ENCODE measurements at places on chromosomes 3 and 15.

GRCh38 chr15:72486144-72486543, 12.0 kb downstream of the ARIH1 start:
- no peak for DNase-seq

- DNase-seq = no peak
Observed at GRCh38 chr15:66098022-66098363, 155.6 kb downstream of the MEGF11 start.

GRCh38 chr3:36892457-36893136, 52.3 kb downstream of the TRANK1 start:
- DNase-seq = no peak

GRCh38 chr15:70427167-70428120, 329.7 kb upstream of the TLE3 start:
- no peak for DNase-seq

GRCh38 chr15:89002830-89003229, 85.4 kb upstream of the ABHD2 start:
- no peak for DNase-seq

- DNase-seq = no peak
Observed at GRCh38 chr3:185283374-185283935, 29.6 kb upstream of the EHHADH start.

GRCh38 chr3:21745966-21746365, 5.0 kb downstream of the ZNF385D start:
- no peak for DNase-seq

DNA sequence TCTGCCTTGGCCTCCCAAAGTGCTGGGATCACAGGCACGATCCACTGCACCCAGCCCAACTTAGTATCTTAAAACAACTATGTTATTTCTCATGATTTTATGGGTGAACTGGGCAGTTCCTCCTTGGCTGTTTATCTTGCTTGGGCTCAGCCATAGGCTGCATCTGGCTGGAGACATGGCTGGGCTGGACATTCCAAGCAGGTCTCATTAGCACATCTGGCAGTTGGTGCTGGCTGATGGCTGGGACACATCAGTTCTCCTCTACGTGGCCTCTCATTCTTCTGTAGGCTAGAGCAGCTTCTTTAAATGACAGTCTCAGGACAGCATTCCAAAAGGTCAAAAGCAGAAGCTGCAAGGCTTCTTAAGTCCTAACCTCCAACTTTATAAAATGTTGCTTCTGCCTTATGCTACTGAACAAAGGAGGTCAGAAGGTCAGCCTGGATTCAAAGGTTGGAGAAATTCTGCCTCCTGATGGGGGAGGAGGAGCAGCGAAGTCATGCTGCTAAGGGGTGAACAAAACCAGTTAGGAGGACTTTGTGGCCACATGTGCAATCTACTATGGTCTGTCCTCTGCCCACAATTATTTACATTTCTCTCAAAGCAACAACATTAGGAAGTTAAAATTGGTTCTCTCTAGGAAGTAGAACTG, 144.0 kb downstream of the AQP9 start:
- DNase-seq = no peak

GRCh38 chr3:195751560-195751959, 30.8 kb downstream of the MUC20 start:
- no peak for DNase-seq

GRCh38 chr3:196323691-196324090, 5.7 kb upstream of the DYNLT2B start:
- DNase-seq = no peak

GRCh38 chr3:194277786-194278130, 73.4 kb downstream of the CPN2 start:
- DNase-seq = no peak

GRCh38 chr15:36818260-36818659, 238.8 kb downstream of the CDIN1 start:
- no peak for DNase-seq

- no peak for DNase-seq
Observed at GRCh38 chr15:81481346-81481745, 107.3 kb upstream of the TMC3 start.

GRCh38 chr15:78228356-78228996, 5.9 kb downstream of the ACSBG1 start:
- no peak for DNase-seq

- DNase-seq = no peak
Observed at GRCh38 chr3:21682206-21682605, 68.8 kb downstream of the ZNF385D start.

DNA sequence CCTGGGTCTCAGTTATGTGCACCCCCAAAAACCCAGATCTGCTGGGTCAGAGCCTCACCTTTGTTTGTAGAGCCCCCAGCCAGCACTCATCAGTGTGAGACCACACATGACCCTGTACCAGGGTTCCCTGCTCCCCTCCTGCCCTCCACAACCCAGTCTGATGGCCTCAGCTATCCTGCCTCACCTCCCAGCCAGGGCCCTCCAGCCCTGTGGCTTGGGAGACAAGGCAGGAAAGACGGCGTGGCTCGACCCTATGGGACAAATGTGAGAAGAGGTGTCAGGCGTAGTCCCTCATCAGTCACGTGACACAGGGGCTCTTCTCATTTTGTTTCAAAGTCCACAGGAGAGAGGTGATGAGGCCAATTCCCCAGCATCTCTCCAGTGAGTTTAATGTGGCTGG, 28.3 kb upstream of the PRR23E start:
- no peak for DNase-seq

DNA sequence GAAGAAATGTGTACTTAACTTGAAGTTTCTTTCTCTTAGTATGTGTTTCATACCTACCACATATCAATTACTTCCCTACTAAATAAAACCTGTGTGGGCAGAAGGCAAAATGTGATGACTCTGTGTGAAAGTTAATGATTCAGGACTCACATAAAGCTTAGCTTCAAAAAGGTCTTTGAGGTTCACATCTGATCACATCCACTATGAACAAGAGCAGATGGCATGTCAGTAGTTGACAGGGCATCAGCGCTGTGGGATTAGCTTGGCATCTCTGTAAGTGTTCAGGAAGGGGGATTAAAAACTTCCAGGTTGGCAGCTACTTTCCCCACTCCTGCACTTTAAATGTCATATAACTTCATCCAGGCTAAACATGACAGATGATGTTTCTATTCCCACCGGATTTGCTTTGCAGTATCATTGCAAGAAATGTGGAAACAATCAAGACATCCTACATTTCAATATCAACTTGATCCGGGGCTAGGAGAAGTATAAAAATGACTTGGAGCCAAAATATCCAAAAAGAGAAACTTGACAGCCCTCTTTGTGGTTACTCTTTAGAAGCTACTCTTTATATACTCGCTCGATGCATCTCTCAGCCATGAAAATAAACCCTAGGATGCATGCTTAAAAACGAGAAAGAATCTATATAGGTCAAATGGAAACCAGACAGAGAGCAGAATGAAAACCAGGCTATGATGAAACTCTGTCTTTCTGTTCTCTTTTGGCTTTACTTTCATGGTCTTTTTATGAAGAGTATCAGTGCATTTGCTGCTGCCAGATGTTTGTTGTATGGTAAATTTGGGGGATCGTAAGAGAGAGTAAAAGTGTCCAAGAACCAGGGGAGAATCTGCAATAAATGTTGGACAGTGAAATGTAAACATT, 273.1 kb upstream of the ALCAM start:
- no peak for DNase-seq

- no peak for DNase-seq
Observed at GRCh38 chr3:187568171-187568570, 102.0 kb downstream of the SST start.
